RPMI7951 (cell line): ENCODE measurements at places on chromosomes 1 and 21. TPM values are rescaled to one million over a fixed set of nuclear protein-coding genes. Genes with fewer than 3 reads are reported as not detected.

DNA sequence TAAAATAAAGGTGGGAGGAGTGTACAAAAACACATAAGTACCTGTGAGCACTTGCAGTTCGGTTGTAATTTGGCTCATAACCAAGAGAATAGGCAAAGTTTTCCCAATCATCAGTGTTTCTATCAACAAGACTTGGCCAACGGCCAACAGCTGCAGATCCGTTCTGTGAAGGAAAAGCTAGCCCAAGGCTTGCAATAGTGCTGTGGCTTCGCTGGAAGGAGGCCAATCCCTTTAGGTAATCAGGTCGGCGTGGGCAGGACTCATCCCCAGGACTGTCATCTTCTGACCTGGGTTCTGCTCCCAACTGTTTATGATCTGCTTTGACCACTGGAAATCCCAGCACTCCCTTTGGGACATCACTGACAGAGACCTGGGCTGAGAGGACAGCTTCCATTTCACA, 107.8 kb downstream of the LYST start:
- peak; percentile 33 for DNase-seq

- DNase-seq: peak; percentile 64
These were observed 318 bp downstream of the ALDH4A1 start for GRCh38 chr1:18901952-18902522.

Gene HSD11B1
- 0.20 and 0.72 TPM in 2 replicates for total RNA-seq

Gene CTPS1
- total RNA-seq: 23.5 and 25.6 TPM in 2 replicates

- no peak for DNase-seq
These were observed 227.1 kb downstream of the LHX8 start for GRCh38 chr1:75361260-75361659.

DNA sequence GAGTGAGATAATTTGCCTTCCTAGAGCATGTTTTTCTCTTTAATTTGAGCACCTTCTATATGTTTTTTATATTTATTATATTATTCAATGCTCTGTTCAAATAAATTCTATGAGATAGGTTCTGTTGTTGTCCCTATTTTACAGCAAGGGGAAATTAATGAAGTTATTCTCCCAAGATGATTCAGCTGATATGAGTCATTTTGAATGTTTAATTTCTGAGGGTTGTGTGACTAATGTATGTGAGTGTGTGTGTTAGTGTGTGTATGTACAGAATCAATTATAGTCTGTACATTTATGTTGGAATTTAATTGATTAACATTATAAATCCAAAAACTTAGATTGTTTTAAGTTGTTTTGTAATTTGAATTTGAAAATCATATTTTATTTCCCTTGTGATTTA, 1536.7 kb upstream of the B3GALT2 start:
- DNase-seq: no peak

- no peak for DNase-seq
These were observed 12.5 kb upstream of the PIGC start for GRCh38 chr1:172456344-172456769.

- no peak for DNase-seq
These were observed 3.9 kb downstream of the RBM34 start for GRCh38 chr1:235157150-235157549.

Gene CELA2A
- not detected in 2 replicates for total RNA-seq

- DNase-seq: no peak
These were observed 69.2 kb downstream of the SSBP3 start for GRCh38 chr1:54337034-54337433.

GRCh38 chr1:158998037-158998780, 11.5 kb upstream of the IFI16 start:
- no peak for DNase-seq

Gene SYDE2
- total RNA-seq: 0.78 and 1.2 TPM in 2 replicates

DNA sequence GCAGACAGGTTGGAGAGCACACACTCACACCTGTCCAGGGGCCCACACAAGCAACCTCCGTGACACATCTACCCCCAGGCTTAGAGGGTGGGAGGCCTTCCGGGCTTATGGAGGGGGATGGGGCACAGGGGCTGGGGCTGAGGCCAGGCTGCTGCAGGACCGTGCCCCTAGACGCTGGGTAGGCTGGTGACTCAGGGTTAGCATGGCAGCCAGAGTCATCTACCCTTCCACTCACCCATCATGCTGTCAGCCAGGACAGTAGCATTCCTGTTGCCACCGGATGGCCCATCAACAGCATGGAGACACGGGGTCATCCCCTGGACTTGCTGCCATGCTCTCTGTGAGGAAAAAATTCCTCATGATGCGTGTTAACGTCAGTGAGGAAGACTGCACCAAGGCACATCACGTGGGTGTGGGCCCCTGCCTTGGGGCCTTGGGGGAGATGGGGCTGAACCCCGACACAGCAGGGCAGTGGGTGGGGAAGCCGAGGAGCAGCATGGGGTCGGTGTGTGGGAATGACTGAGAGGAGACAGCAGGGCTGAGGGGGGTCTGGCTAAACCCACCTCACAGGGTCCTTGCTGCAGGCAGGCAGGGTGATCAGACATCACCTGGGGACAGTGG, 52.8 kb downstream of the WNT9A start:
- peak; percentile 65 for DNase-seq
